Head of caudate nucleus (tissue), 42 donors: ENCODE measurements at places on chromosomes 12 and 14.

- no peak for DNase-seq
These were observed 59.8 kb downstream of the KIF21A start for GRCh38 chr12:39383114-39383513.

DNA sequence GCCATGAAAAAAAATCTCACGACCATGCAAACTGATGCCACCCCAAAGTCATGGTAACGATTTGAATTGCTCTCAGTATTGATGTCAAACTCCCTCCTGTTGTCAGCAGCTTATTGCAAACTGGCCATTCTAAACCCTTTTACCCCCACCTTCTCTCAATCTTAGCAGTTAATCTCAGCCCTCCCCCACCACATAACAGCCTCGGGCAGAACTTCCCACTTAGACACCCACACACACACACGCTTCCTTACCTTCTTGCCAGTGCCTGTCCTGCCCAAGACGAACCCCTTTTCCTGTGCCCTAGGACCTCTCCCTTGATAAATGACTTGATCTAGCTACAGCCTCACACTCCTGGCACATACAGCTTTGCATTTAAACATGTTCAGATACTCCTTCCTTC lies 56.6 kb downstream of the GPATCH2L start:
- no peak for DNase-seq

DNA sequence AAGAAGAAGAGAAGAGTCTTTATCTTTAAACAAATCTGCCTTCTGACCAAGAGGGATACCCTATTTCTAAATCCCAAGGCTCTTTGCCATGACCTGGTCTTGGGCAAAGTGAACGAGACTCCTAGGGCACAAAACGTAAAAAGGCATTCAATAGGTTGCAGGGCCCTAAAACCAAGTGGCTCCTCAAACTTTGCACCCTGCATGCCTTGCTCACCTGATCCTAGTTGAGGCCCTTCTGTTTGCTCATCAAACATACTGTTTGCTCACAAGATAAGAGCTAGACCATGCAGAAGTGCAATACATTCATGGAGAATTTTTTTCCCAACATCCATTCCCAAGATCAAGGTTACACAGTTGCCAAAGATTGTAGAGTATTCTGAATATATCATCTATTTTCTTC lies 7.9 kb upstream of the PRH1 start:
- DNase-seq, result no peak

DNA sequence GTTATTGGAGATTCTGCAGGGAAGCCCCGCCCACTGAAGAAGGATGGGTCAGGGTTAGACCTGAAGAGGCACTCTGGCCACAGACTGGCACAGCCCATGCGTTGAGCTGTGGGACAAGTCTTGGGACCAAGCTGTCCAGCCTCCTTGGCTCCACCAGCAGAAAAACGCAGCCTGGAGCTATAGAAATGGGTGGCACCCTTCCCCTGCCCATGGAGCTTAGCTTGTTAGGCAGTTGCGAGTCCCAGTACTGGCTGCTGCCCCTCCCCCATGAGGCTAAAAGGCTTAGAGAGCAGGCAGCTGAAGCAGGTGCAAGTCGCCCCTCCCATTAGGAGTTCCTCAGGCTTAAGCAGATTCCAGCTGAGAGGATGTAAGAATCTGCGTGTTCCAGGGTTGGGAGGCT lies 1124.0 kb upstream of the TMEM132C start:
- DNase-seq, result no peak

DNA sequence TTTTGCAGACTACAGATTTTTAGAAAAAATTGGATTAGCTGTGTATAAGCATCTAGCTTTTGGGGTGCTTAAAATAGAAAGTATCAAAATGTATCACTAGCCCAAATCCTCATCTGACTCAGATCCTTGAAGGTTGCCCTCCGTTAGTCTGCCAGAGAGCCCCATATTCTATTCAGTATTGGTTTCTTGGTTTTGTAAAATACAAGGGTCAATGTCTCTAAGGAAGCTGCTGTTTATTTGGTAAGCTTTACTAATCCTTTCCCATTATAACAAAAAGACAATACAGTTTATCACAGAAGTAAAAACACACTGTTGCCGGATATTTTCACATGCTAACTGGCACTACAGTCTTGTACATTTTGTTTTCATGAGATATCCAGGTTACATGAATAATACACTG lies 92.8 kb upstream of the PTHLH start:
- no peak for DNase-seq

DNA sequence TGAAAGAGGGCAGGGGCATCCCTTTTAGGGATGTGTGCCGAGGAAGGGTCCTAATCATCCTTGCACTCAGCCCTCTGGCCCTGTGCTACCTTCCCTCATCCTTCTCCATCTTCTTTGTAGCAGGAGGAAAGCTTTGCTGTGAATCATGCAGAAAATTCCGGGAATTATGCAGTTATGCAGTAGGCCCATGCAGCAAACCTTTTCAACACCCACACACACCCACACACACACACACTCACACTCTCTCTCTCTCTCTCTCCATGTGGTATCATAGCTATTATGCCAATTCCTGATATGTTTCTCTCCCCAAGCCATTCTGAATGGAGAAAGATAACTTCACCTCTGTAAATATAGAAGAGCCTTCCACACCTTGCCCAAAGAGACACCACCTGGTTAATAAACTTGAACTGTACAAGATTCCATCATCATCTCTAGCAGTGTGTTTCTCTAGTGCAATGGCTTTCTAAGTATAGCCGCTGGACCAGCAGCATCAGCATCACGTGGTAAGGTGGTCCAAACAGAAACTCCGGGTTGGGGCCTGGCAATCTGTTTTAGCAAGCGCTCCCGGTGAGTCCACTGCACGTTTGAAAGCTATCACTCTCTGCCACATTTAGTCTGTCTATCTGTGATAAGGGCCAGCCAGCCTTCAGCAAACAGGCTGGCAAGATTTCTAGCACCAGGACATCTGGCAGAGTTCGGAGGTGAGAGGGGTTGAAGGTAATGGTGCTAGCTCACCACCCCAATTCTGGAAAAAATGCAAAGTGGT lies 57.6 kb downstream of the MDM2 start:
- no peak for DNase-seq

DNA sequence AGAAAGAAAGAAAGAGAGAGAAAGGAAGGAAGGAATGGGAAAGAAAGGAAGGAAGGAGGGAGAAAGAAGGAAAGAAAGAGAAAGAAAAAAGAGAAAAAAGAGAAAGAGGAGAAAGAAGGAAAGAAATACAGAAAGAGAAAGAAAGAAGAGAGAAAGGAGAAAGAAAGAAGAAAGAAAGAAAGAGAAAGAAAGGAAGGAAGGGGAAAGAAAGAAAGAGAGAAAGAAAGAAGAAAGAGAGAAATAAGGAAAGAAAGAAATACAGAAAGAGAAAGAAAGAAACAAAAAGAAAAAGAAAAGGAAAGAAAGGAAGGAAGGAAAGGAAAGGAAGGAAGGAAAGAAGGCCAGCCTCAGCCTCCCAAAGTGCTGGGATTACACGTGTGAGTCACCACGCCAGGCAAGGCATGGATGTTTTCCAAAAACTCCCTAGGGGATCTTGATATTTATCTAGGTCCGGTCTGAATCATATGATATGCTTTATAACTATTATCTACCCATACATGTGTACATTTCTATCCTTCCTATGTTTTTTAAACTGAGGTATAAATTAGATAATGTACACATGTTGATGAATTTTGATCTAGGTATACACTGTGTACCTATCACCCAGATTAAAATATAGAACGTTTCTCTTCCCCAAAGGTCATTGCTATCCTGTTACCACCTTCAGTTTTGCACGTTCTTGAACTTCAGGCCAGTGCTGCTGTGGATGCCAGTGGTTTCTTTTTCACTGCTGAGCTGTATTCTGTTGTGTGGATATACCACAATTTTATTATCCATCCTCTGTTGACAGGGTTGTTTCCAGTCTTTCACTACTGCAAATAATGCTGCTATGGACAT lies 177.9 kb downstream of the RBM19 start:
- no peak for DNase-seq

GRCh38 chr12:94714378-94715114 lies 64.2 kb upstream of the TMCC3 start:
- no peak for DNase-seq

GRCh38 chr14:65195042-65195719 lies 92.9 kb upstream of the MAX start:
- no peak for DNase-seq

DNA sequence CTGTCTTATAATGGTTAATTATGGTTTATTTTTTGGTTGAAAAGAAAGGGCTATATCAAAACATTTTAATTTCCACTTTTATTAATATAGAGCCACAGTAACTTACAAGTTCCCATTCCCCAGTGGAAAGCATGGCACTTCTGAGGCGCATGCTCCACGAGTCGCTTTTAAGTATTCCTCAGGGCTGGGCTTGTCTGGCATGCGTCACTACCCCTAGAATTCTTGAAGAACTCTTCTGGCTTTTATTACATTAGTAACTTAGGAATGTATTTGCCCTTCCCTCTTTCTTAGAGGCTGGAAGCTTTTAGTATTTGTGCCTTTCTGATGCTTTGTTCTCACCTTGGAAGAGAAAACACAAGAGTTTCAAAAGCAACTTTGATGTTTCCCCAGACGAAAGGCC lies 81.1 kb downstream of the ESR2 start:
- DNase-seq, result no peak

DNA sequence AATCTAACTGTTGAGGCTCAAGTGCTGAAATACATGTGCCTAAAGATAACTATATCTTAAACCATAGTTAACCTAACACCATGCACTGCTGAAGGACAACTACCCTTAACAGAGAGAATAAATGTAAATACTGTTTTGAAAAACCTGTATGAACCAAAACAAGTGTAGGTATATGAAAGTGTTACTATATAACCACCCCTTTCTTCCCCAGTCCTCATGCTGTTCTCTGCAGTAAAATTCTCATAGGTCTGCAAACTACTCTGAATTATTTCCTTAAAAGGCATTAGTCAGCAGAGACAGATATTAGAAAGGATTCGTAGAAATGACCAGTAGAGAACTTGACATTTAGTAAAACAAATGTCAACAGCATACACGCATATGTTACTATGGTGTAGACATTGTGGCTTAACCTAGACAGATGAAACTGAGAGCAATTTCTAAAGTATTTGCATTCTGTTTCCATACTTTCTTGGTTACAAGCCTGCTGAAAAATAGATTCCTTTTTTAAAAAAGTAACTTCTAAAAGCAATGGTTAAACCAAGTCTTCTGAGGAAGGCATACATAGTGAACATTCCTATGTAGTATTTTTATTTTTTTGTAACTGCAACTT lies 13.9 kb downstream of the CSRP2 start:
- no peak for DNase-seq

DNA sequence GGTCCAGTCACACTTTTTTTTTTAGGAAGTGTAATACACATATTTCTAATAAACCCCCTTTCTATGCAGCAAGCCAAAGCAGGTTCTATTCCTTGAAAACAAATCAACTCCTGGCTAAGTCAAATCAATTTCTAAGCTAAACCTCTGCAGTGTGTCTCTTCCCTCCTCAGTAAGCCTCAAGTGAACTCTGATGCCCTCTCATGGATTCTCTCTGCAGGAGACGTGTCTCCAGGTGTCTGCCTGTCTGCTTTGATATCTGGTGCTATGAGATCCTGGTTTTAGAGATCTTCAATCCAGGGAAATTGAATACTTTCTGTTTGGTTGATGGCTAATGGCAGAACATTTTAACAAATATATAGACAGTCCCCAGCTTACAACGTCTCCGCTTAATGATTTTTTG lies 791.7 kb downstream of the AACS start:
- no peak for DNase-seq

GRCh38 chr14:50388256-50388931 lies 8.3 kb downstream of the CDKL1 start:
- no peak for DNase-seq

DNA sequence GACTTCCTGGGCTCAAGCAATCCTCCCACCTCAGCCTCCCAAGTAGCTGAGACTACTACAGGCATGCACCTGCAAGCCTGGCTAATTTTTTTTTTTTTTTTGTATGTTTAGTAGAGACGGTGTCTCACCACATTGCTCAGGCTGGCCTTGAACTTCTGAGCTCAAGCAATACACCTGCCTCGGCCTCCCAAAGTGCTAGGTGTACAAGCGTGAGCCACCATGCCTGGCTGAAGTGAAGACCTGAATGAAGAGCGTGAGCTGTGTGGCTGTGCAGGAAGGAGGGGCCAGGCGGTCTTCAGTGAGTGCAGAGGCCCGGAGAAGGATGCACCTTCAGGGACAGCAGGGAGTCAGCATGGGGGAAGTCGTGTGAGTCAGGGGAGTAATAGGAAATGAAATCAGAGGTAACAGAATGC lies 14.9 kb upstream of the NFKBIA start:
- no peak for DNase-seq

DNA sequence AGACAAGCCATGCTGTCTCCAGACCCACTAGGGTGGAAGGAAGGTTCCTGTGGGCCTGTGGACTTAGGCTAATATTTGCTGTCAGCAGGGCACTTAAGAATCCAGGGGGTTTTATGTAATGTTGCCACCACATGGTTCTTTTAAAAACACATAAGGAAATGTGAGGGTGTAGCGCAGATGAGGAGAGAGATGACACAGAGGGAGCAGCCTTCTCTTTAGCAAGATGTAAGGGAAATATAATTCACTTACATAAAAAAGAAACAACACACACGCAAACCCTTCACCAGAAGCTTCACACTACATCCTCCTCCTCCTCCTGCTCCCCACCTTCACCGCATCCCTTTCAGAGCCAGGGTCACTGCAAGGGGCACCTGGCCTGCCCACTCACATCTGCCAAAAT lies 4.9 kb upstream of the PIP4K2C start:
- DNase-seq, result no peak

- no peak for DNase-seq
These were observed 2.4 kb downstream of the KRT76 start for GRCh38 chr12:52774629-52775250.

DNA sequence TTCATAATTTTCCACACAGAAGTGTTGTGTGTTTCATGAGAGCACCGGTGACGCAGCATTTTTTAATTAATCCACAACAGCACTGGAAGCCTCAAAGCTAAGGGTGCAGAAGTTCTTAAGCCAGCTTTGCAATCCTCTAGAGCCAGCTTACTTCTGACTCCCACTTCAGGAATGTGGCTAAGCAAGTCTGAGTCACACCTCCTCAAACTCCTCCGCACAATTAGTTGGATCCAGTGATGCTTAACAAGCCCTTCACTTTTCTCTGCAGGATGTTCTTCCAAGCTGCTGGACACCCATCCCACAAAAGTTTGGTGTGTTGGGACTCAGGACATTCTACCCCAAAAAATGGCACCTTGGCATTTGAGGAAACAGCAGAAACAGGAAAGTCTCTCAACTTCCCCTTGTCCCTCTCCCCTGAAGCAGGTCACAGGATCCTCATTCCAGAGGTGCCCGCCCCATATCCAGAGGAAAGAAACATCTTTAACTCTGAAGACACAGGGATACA lies 210.0 kb downstream of the PPM1H start:
- DNase-seq, result no peak
